ENCODE measurements at places on chromosomes 3 and 15.

- DNase-seq, result no peak
Measured at GRCh38 chr15:87671289-87671688, 585.2 kb downstream of the NTRK3 start.

- peak; percentile 49 for DNase-seq
Measured at GRCh38 chr3:123328851-123329635, 119.8 kb downstream of the ADCY5 start.

DNA sequence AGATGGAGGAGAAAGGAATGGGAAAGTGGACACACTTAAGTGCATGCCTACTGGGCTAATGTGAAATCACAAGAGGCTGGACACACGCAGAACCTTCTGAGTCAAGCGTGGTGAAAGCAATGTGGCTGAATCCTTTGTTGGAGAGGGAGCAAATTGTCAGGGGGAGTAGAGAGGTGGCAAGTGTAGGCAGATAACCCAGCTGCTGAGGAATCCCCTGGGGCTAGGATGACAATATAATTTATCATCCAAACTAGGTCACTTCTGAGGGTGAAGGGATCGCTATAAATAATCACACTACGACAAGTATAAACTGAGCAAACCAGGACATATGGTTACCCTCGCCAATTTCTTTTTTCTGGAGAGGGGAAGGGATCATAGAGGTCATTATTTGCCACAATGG is 28.7 kb downstream of the TAMM41 start:
- no peak for DNase-seq

DNA sequence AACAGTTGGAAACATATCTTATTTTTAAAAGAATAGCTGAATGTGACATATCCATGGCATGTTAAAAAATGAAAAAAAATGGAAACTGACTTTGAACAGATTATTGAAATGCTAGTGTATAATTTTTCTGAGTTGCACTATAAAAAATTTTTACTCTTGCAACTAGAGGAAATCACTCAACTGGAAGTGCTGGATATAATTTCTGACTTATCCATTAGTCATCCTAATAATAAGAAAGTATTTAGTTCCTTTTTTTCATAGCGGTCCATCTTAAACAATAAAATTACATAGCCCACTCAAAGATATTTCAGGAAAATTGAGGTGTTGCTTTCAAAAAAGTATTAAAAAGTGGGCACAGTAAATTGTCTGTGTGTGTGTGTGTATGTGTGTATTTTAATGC is 80.7 kb downstream of the MBNL1 start:
- DNase-seq, result no peak

- DNase-seq, result no peak
Measured at GRCh38 chr3:13628841-13629551, 80.1 kb downstream of the FBLN2 start.

DNA sequence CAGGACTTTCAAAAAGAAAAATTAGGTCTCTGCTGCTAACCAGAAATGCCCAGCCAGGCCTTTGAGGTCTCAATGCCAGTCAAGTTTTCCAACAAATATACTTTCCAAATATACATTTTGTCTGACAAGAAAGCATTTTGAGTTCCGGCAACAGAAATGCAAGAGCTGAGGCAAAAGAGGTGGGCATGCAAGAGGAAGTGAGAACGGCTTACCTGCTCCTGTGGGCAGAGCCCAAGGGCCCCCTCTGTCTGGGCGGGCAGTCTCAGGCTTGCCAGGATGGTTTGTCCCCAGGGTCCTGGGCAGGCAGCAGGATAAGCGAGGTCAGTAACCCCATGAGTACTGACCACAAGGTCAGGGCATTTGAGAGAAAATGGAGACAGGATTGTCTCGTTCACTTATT is 136.1 kb upstream of the TOPAZ1 start:
- DNase-seq, result no peak

GRCh38 chr3:12187448-12188327 is 29.0 kb upstream of the TIMP4 start:
- no peak for DNase-seq

DNA sequence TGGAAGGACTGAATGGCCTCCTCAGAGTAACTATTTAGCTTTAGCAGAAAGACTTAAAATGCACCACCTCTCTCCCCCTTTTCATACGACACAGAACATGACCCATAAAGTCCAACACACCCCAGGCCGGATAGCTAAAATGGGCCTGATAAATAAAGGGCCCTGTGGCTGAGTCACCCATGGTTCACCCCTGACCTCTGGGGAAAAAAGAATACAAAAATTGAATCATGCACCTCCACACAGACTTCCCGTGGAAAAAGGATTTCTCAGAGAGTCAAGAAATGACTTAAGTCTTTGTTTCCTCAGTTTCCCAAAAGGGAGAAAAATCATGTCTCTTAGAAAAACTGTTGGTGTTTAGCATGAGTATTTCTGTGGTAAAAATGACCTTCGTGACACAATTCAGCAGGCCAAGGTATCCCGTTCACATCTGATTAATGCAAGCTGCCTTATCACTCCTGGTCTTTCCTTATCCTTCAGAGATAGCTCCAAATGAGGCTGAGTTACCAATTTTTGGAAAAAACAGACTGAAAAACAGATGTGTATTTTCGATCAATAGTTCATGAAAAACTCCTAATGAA is 34.0 kb upstream of the ARHGEF3 start:
- no peak for DNase-seq

DNA sequence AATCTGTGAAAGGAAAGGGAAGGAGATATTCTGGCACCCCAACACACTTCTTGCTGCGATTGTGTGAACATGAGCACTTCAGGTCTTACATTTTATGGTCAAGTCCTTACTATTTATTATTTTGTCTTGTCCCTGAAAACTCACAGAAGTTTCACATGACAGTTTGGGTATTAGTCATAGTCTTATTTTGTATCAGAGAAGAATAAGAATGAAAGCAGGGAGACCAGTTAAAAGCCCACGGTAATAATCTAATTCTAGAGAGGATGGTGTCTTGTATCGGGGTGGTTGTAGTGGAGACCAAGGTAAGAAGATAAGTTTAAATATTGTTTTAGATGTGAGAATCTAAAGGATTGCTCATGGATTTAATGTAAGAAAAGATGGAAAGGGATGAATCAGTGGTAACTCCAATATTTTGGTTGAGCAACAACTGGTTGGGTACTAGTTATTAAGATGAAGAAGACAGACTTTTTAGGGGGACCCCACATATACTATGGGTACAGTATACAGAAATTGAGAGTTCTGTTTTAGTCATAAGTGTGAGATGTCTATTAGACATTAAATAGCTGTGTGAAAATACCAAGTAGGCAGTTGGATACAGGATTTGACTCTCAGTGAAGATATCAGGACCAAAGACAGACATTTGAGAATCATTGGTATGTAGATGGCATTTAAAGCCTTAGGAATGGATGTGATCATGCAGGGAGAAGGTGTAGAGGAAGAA is 227.6 kb downstream of the MFSD1 start:
- DNase-seq, result no peak
